Activated CD4-positive, CD25-positive, alpha-beta regulatory T cell treated with anti-CD3 and anti-CD28 coated beads, Interleukin-2, amount 50 U/mL, for 72 hours (primary cell): ENCODE measurements at places on chromosomes 13 and 19.

GRCh38 chr19:45347570-45348366 lies 7.2 kb downstream of the KLC3 start:
- no peak for DNase-seq

GRCh38 chr13:113088691-113089020 lies 16.9 kb upstream of the F7 start:
- no peak for DNase-seq

- no peak for DNase-seq
Measured at GRCh38 chr19:29702963-29703320, 12.1 kb downstream of the C19orf12 start.

DNA sequence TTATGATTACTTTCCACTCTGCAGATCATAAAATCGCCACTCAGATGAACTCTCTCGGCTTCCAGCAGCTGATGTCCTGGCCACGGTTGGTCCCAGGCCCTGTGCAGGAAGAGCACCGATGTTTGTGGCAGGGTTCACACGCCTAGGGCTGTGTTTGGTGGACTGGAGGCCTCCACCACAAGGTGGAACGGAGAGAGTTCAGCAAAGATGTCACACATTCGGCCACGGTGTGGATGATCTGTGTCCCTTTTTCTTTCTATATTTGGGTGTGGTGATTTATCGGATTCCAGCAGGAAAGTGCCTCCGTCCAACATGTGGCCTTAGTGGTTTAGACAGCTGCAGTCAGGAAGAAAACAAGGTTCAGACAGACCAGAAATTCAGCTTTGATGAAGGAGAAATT lies 521 bp upstream of the SHISA2 start:
- no peak for DNase-seq

DNA sequence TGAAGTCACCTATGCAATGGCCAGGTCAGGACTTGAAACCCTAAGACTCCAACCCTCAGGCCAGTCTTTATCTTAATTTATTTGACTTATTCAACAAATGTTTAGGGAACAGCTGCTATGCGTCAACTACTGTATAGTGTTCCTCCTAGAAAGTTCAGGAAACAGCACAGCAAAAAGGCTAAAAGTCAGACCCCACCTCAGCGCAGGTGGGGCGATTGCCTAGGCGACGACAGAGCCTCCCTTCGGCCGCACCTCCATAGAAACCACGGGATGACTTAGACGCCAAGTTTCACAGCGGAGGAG lies 502 bp downstream of the VRK3 start:
- no peak for DNase-seq

DNA sequence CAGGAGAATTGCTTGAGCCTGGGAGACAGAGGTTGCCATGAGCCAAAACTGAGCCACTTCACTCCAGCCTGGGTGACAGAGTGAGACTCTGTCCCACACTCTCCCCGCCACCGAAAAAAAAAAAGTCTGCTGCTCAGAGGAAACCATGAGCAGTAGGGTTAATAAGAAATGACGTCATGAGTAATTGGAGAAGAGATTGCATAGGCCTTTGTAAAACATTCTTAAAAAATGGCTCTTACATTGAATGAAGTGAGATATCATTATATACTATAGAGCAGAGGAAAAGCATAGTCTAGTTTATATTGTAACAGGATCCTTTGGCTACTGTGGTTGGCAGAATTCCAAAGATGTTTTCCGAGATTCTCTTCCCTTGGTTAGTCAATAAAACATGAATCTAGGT lies 228.2 kb downstream of the PCDH20 start:
- DNase-seq: no peak

DNA sequence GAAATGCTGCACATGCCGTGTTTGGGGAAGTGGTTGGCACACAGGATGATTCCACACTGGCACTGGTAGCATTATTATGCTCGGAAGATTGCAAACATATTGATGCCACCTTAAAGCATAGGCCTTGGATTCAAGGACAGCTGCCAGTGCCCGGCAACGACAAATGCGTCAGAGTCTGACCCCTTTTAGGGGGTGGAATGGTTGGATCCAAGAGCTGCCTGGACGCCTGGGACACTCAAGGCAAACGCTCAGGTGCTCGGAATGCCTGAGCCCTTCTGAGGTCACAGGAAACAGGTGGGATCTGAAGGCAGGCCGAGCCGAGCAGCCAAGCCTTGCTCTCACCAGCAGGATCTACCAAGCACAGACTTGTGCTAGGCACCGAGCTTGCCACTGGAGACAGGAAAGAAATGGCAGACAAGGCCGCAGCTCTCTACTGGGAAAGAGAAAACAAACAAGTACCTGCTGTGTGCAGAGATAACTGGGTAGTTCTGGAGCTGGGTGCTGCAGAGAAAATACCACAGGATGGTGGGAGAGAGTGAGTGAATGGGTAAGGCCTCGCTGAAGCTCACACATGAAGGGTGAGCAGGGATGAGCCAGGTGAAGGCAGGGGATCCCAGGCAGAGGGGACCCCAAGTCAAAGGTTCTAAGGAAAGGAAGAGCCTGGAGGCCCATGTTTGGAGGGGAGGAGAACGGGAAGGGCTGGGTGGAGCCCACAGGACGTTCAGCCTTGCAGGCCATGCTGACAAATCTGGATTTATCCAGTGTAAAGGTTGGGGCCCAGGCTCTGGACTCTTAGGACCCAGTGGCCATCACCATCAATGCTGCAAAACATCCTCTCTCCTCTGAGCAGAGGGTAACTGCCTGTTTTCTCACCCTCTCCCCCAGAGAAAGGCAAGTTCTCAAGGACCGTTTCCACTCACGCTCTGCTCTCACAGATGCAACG lies 9.2 kb downstream of the RANBP3 start:
- no peak for DNase-seq

DNA sequence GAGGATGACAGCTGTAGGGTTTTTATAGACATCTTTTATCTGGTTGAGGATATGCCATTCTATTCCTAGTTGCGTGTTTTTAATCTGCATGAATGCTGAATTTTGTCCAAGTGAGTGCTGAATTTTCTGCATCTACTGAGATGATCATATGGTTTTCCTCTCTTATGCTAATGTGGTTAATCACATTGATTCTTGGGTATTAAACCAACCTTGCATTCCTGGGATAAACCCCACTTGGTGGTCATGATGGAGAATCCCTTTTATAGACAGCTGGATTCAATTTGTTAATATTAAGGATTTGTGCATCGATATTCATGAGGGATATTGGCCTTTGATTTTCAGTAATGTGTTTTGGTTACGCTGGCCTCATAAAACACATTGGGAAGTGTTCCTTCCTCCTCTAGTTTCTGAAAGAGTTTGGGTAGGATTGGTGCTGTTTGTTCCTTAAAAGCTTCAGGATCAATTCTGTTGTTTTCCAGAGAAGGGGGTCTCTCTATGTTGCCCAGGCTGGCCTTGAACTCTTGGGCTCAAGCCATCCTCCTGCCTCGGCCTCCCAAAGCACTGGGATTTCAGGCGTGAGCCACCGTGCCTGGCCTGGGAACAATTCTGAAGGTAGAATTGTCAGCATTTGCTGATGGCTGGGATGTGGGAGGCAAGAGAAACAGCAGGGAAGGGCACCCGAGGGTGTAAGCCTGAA lies 7.3 kb upstream of the LINGO3 start:
- DNase-seq: no peak
